ENCODE measurements at places on chromosomes 5 and 9.
A peak's percentile ranks its signal among the peaks of the same experiment; 100 is the strongest.

GRCh38 chr5:1175801-1176472 is 25.5 kb upstream of the SLC6A19 start:
- no peak for DNase-seq

- no peak for DNase-seq
Measured at GRCh38 chr9:132943651-132944293, 644 bp downstream of the TSC1 start.

GRCh38 chr9:92794426-92794825 is 29.8 kb upstream of the BICD2 start:
- no peak for DNase-seq

GRCh38 chr9:130430734-130431535 is 13.8 kb upstream of the ASS1 start:
- no peak for DNase-seq

DNA sequence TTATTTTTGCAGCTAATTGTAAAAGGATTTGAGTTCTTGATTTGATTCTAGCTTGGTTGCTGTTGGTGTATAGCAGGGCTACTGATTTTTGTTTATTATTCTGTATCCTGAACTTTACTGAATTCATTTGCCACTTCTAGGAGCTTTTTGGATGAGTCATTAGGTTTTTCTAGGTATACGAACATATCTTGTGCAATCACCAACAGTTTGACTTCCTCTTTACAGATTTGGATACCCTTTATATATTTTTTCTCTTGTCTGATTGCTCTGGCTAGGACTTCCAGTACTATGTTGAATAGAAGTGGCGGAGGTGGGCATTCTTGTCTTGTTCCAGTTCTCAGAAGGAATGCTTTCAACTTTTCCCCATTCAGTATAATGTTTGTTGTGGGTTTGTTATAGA is 210.8 kb downstream of the FGF10 start:
- peak; percentile 4 for DNase-seq

DNA sequence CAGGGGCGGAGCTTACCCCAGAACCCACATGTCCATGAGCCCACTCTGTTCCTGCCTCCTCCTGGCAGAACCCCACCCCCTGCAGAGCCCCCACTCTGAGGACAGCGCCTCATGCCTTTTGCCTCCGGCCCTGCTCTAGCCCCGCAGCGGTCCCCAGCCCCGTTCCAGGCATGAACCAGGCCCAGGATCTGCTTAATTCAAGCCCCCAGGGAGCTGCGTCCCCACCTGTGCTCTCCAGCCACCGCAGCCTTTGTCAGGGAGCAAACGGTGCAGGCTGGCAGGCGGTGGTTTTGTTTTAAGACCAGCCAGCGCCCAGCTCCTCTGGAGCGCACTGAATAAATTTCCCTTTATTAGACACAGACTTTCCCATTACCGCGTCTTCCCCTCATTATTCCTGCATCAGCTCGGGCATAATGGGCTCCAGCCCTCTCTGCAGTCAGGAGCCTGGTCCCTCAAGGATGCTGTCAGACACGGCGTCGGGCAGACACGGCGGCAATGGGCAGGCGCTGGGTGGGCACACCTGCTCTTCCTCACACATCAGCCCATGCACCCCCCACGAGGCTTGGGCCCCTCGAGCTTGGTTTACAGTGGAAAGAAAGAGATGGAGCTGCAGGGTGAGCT is 137.6 kb downstream of the OLFM1 start:
- DNase-seq: no peak

DNA sequence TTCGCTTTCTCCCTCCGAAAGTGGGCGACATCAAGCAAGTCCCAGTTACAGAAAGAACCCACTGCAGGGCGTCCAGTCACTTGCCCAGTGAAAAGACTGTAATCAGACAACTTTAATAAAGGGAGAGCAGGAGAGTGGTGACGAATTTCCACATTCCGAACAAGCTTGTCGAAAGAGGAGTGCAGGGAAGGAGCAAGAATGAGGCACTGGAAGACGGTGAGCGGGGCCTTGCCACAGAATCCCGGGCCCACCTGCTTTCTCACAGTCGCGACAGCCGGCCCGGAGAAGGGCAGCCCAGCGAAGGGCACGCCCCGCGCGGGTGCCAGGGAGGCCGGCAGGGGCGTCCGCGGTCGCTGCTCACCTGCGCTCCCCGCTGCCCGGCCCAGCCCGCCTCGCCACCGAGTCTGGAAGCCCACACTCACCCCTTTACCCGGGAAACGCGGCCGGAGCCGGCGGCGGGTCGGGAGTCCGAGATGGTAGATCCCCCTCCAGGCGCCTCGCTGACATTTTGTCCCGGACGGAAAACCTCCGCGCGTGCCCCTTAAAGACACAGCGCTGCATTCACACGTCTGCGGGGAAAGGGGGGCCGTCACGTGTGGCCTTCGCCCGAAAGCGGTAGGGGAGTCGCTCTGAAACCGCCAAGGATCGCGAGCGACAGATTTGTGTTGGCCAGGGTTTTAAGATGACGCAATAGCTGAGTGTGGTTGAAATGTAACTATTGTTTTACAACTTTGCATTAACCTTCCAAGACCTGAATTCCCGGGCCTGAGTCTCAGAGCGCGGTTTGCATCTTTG is at the start of gene ZBED3:
TSS of gene ZBED3 (minus strand) at position 597 of the 795 bp plus-strand sequence. CDS start 9,407 bp downstream, outside the sequence.
- peak; percentile 74 for DNase-seq

- DNase-seq: peak; percentile 82
Measured at GRCh38 chr5:60522292-60522905, 177.6 kb downstream of the DEPDC1B start.

Measured in iris pigment epithelial cell (primary cell).